ENCODE measurements at places on chromosomes 1 and 21. TPM values are rescaled to one million over a fixed set of nuclear protein-coding genes. Genes with fewer than 3 reads are reported as not detected.

- H3K4me1 ChIP-seq, result 0 out of 2 replicates have a peak, but pooled peaks cover 18% of the 10 kb centered on the region
- no peak overlapping the region for H3K4me3 ChIP-seq
- no peak overlapping the region for H3K27ac ChIP-seq
- DNase-seq, result no peak
- H3K36me3 ChIP-seq, result no peaks in the 10 kb centered on the region
- no peaks in the 10 kb centered on the region for H3K27me3 ChIP-seq
Measured at GRCh38 chr1:84245563-84245962, 55.9 kb upstream of the SAMD13 start.

DNA sequence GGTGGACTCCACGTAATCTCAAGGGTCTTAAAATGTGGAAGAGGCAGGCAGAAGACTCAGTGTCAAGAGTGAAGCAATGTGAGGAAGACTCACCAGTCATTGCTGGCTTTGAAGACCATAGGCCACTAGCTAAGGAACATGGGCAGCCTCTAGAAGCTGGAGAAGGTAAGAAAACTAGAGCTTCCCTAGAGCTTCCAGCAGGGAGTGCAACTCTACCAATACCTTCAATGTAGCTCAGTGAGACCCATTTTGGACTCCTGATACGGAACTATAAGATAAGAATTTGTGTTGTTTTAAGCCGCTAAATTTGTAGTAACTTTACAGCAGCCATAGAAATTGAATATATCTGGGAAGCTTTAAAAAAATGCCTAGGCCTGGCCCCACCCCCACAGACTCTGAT lies 18.9 kb downstream of the METTL13 start:
- H3K27ac ChIP-seq, result no peak overlapping the region
- H3K4me1 ChIP-seq, result no peaks in the 10 kb centered on the region
- no peak overlapping the region for H3K4me3 ChIP-seq
- H3K27me3 ChIP-seq, result no peaks in the 10 kb centered on the region
- no peak for DNase-seq
- H3K36me3 ChIP-seq, result peaks cover 20% of the 10 kb centered on the region

GRCh38 chr21:34877485-34878128 lies 171.5 kb downstream of the RUNX1 start:
- peaks cover 25% of the 10 kb centered on the region for H3K4me1 ChIP-seq
- no peak overlapping the region for H3K27ac ChIP-seq
- DNase-seq, result no peak
- H3K36me3 ChIP-seq, result peaks cover 62% of the 10 kb centered on the region
- no peak overlapping the region for H3K4me3 ChIP-seq
- H3K27me3 ChIP-seq, result no peaks in the 10 kb centered on the region

DNA sequence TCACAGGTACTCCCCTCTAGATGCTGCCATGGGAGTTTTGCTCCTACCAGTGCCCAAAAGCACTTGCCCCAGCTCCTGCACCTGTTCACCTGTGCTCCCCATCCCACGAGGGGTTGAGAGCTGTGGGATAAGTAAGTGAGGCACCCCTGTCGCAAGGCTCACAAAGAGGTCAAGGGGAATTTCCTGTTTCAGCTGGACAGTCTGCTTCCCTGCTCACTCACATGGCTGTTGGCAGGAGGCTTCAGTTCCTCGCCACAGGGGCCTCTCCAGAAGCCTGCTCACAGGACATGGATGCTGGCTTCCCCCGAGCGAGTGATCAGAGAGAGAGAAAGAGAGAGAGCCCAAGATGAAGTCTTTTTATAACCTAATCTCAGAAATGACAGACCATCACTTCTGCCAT lies 8.7 kb upstream of the NCMAP start:
- H3K36me3 ChIP-seq, result no peaks in the 10 kb centered on the region
- no peak for DNase-seq
- H3K27ac ChIP-seq, result no peak overlapping the region

Gene GSTM1
- not detected for total RNA-seq

GRCh38 chr1:229845410-229846138 lies 219.5 kb downstream of the URB2 start:
- no peaks in the 10 kb centered on the region for H3K36me3 ChIP-seq
- no peak overlapping the region for H3K27ac ChIP-seq
- DNase-seq, result no peak
- H3K4me1 ChIP-seq, result no peaks in the 10 kb centered on the region
- H3K4me3 ChIP-seq, result no peak overlapping the region

DNA sequence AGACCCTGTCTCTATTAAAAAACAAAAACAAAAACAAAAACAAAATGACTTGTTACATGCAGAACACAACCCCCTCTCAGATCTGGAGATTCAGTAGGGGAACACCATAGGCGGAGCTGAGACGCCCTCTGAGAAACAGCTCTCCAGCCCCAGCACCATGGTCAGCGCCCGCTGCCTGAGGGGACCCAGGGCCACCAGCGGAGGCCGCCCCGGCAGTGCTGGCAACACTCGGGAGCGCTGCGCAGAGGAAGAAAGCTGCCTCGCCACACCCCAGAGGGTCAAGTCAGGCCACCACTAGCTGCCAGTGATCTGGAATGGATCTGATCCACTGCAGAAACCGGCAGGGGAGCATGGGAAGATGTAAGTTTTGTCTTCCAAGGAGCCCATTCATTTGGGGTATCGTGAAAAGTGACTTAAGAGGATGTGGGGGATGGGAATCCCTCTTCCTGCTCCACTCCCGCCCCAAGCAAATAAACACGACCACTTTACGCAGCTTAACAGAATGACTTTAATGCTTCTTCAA lies 3.1 kb downstream of the ACTA1 start:
- DNase-seq, result no peak
- no peak overlapping the region for H3K4me3 ChIP-seq
- H3K27me3 ChIP-seq, result peaks cover 14% of the 10 kb centered on the region

DNA sequence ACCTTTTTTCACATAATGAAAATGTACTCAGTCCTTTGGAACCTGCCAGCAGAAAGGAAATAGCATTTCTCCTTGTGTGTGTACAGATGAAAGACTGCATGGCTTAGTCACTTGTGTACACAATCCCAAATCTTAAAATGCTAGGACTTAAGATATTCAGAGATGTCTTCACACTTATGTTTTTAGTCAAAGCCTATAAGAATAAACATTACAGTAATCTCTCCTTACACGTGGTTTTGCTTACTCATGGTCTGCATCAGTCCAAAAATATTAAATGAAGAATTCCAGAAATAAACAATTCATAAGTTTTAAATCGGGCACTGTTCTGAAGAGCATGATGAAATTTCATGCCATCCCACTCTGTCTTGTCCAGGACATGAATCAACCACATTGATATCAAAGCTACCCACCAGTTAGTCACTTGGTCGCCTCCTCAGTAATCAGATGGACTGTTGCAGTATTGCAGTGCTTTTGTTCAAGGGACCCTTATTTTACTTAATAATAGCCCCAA lies 75.7 kb upstream of the RRP15 start:
- no peak overlapping the region for H3K4me3 ChIP-seq
- H3K4me1 ChIP-seq, result no peaks in the 10 kb centered on the region
- DNase-seq, result no peak
- H3K27me3 ChIP-seq, result 0 out of 3 replicates have a peak, but pooled peaks cover 3% of the 10 kb centered on the region

DNA sequence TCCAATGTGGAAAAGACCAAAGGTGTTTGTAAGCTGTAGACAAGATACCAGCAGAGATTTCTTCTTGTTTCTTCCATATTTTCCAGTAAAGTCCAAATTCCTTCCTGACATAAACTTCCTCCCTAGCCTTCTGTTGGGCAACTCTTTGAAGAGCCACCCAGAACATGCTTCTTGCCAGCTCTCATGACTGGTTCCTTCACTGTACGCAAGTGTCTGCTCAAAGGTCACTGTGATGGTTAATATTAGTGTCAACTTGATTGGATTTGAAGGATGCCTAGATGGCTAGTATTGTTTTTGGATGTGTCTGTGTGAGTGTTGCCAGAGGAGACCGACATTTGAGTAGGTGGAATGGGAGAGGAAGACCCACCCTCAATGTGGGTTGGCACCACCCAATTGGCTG lies 416.6 kb upstream of the RUNX1 start:
- DNase-seq, result no peak
- no peaks in the 10 kb centered on the region for H3K27me3 ChIP-seq
- no peaks in the 10 kb centered on the region for H3K4me1 ChIP-seq
- H3K4me3 ChIP-seq, result no peak overlapping the region
- no peaks in the 10 kb centered on the region for H3K36me3 ChIP-seq
- no peak overlapping the region for H3K27ac ChIP-seq

DNA sequence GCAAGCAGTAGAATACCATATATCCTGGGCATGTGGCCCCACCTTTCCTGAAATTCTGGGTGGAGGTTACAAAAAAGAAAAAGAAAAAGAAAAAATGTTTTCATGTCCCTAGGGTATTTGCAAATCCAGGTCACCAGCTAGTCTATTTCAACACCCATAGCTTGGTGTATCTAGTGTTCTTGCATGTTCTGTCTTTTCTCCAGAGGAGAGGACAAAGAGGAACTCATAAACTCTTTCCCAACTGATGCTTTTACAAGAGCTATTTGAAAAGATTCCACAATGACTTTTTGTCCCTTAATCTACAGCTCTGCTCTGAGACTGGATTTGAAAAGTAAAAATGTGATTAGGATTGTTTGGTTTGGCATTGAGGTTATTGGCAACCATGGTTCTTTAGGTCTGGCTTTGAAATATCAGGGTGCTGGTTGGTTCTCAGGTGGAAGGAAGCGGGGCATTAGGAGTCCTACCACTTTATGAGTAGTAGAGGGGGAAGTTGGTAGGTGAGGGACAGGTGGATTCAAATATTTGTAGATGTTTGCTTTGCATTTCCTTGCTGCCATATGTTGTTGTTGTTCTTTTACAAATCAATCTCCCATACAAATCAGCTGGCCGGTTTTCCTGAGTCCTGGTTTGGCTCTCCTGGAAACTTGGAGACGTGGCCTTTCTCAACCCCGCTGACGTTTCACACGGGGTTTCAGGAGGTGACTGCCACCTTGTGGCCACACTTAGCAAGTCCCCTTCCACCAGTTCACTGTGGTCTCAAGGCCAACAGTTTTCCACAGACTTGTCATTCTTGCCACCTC lies 126.7 kb upstream of the KIAA0040 start:
- no peak overlapping the region for H3K27ac ChIP-seq
- no peaks in the 10 kb centered on the region for H3K36me3 ChIP-seq
- H3K27me3 ChIP-seq, result peaks cover 1% of the 10 kb centered on the region

GRCh38 chr1:245118066-245118465 lies 36.7 kb upstream of the KIF26B start:
- no peak overlapping the region for H3K4me3 ChIP-seq
- no peak for DNase-seq
- no peaks in the 10 kb centered on the region for H3K4me1 ChIP-seq
- no peaks in the 10 kb centered on the region for H3K27me3 ChIP-seq

Gene PMF1
- total RNA-seq, result 94.7 TPM

DNA sequence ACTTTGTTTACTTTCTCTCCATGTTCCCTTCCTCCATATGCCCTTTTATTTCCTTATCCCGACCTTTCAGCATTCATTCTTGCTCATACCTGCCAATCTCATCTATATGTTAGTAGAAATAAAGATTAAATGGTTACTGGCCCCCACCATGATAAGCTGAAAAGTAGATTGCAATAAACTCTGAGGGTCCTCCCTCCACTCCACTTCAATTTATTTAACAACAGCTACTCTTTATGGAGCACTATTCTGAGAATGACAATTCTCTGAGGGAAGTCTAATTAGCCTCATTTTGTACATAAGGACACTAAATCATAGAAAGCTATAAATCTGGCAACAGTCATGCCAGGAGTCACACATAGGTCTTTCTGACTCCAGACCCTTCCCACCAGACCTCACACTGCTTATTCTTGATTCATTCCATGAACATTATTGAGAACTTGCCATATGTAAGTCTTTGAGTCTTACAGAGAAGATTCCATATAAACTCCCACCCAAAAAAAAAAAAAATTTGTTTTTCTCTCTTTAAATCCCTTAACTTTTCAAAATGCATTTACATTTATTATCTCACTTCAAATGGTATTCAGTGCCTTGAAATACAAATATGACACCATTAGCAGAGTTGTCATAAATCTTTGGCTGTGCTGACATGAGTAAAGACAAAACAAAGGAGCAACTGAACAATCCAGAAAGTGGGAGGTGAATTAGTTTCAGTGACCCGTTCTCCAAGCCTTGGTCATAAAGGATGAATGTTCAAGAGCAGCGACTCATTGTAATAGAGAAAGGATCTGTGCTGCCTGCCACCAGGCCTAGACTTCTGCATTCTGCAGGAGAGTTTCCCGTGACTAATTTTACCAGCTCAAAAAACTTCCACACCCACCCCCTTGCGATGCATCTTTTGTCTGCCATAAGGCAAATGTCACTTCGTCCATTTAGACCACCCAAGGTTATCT lies 28.5 kb downstream of the PALMD start:
- 0 out of 2 replicates have a peak, but pooled peaks cover 7% of the 10 kb centered on the region for H3K4me1 ChIP-seq
- no peak for DNase-seq
- no peak overlapping the region for H3K4me3 ChIP-seq
- H3K36me3 ChIP-seq, result peaks cover 15% of the 10 kb centered on the region

Gene UTP25
- total RNA-seq, result 5.7 TPM

DNA sequence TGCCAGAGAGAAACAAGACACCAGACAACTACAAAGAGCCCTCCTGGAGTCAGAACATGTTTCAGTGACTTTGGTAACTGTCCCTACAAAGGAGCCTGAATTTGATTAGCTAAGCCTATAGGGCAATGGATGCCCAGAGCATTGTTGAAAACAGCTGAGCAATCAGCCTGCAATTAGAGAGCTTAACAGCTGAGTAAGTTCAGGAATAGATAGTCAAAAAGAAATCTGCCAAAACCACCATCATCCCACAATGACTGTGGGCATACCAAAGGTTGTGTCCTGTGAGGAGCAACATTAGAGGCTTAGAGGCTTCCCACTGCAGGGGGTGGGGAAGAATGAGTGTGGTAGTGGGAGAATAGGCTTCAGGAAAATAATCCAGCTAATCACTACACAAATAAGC lies 32.1 kb downstream of the SH3BP5L start:
- no peaks in the 10 kb centered on the region for H3K36me3 ChIP-seq
- H3K27me3 ChIP-seq, result no peaks in the 10 kb centered on the region
- no peak overlapping the region for H3K27ac ChIP-seq
- H3K4me3 ChIP-seq, result no peak overlapping the region
- no peak for DNase-seq

GRCh38 chr1:14733048-14733778 lies 134.7 kb downstream of the KAZN start:
- H3K27ac ChIP-seq, result no peak overlapping the region
- H3K4me1 ChIP-seq, result no peaks in the 10 kb centered on the region
- no peaks in the 10 kb centered on the region for H3K36me3 ChIP-seq
- H3K4me3 ChIP-seq, result no peak overlapping the region
- DNase-seq, result peak; percentile 8

Gene VCAM1
- not detected for total RNA-seq

All from HepG2 (cell line).